ENCODE measurements at places on chromosomes 13 and 19.

DNA sequence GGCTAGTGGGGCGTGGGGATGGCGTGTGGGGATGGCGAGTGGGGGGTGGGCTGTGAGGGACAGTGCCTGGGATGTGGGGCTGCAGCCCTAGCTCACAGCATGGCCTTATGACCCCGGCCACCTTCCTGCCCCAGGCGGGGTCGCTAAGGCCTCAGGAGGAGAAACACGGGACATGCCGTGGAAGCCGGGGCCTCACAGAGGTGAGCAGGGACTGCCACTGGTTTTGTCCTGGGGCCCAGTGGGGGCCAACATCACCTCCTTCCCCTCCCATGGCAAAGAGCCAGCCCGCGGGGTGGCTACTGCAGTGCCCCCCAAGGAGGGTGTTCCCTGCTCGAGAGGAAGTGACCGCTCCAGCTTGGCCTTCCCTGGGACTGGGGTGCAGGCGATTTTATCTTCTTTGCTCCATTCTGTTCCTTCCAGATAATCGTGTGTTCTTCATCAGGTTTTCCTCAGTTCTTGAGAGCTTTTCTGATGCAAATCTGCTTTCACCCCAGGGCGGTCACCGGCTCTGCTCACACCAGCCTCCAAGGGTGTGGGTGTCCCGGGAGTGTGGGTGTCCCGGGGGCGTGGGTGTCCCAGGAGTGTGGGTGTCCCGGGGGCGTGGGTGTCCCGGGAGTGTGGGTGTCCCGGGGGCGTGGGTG lies 1.2 kb downstream of the F7 start:
- no peak for DNase-seq

- peak; percentile 22 for DNase-seq
Measured at GRCh38 chr19:17762505-17763229, 11.4 kb downstream of the FCHO1 start.

- no peak for DNase-seq
Measured at GRCh38 chr19:39038098-39038497, 5.7 kb upstream of the FBXO27 start.

GRCh38 chr13:47146991-47147811 lies 250.3 kb upstream of the HTR2A start:
- DNase-seq, result no peak

- no peak for DNase-seq
Measured at GRCh38 chr13:45807520-45808099, 43.9 kb downstream of the SIAH3 start.

DNA sequence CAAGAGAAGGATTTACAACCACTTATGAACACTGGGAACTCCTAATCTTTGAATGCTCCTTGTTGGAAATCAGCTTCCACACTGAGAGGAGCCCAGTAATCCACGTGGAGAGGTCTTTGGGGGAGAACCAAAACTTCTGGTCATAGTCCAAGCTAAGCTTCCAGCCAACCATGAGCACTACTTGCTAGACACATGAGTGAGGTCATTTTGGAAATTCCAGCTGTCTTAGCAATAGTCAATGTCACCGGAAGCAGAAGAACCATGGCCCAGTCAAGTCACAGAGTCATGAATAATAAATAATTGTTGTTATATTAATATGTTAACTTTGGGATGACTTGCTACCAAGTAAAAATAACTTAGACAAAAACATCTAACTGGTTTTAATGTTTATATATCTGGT lies 324.9 kb upstream of the SGCG start:
- no peak for DNase-seq

- DNase-seq, result no peak
Measured at GRCh38 chr13:36163286-36163685, 32.1 kb upstream of the DCLK1 start.

- no peak for DNase-seq
Measured at GRCh38 chr19:44974857-44975256, 19.7 kb downstream of the CLPTM1 start.

DNA sequence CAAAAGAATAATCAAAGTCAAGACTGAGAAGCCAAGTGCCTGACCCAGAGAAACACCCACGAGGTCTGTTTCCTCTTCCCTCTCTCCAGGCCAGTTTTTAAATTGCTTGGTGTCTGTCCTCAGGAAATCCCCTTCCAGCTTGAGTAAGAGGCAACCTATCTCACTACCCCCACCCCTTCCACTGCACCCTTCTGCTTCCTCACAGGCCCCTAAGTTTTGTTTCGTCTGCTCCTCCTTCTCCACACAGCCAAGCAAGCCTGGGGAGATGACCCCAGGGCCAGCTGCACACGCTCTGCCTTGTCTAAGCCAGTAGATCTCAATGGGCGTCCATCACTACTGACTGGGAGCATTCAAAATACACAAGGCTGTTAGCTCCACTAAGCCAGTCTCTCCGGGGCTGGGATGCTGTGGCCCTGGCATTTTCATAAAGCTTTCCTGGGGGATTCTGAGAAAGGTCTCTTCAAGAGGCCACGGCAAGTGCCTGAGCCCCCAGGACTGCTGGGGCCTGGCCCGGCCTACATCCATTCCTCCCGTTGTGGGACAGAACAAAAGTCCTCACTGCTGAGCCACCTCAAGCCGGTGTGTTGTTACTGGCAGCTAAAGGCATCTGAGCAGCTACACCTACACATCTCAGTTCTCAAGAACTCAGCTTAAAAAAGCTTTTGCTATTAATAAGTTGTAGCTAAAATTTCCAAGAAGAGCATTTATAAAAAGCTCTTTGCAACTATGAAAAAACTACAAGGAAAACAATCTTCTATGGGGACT lies 14.9 kb upstream of the IL4I1 start:
- DNase-seq, result no peak

DNA sequence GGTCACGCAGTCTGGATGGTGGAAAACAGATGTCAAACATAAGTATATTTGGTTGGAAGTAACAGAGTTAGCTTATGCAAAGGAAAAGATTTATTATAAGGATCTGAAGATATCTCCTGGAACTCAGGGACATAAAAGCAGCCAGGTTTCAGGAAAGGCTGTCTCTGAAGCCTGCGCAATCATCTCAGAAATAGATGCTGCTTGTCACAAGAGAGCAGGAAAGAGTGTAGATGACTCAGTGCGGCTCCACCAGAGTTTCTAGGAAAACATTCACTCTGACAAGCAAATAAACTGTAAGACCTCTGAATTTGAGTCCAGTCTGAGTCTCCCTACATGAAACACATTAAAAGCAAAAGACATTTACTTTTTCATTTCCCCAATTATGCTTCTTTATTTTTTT lies 220.4 kb upstream of the HTR2A start:
- DNase-seq, result no peak

DNA sequence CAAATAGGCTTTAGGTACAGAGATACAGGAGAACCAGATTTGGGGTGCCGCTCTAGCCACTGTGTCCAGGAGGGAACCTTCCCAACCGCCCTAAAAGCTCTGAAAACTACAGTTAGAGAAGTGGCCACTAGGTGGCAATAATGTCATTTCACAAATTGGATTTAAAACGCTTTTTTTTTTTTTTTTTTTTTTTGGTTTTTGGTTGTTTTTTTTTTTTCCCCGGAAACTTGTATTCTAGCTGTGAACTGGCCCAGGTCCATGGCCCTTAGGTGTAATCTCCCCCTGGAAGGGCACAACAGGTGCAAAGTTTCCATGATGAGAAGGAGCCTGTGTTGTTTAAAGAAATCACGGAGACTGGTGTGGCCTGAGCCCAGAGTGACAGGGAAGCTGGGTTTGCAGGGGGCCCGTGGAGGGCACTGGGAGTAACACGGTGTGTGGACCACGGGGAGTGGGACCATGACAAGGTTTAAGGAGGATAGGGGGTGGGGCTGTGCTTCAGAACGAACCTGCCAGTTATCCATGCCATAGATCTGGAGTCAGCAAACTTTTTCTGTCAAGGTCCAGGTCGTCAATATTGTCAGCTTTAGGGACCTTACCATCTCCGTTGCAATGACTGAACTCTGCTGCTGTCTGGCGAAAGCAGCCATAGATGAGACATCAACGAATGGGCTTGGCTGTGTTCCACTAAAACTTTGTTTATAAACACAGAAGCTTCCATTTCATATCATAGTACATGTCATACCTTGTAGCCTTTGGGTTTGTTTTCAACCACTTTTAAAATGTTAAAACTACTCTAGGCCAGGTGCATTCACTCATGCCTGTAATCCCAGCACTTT lies 10.1 kb downstream of the OR1I1 start:
- DNase-seq, result peak; percentile 60
